ENCODE measurements at places on chromosomes 5 and 9.

GRCh38 chr5:153516504-153517240 lies 26.2 kb downstream of the GRIA1 start:
- H3K36me3 ChIP-seq: no peaks in the 10 kb centered on the region
- DNase-seq: no peak
- H3K27ac ChIP-seq: no peak overlapping the region
- H3K4me3 ChIP-seq: no peak overlapping the region
- no peaks in the 10 kb centered on the region for H3K4me1 ChIP-seq
- no peaks in the 10 kb centered on the region for H3K27me3 ChIP-seq

DNA sequence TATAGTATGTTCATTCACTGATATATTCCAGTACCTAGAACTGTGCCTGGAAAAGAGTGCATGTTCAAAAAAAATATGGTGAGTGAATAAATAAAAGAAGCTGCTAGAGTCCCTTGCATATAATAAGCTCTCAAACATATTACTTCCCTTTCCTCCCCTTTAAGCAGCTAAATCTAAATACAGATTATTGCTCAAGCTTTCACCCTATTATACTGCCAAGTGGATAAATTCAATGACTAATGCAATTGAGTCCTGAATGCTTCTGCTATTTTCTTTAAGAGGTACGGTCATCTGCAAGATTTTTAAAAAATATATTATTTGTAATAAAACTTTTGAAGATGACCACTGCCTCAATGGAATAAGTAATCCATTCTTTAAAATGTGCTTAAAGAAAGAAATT lies 248.4 kb downstream of the PLK2 start:
- H3K4me3 ChIP-seq: no peak overlapping the region
- H3K27ac ChIP-seq: no peak overlapping the region
- no peak for DNase-seq
- H3K27me3 ChIP-seq: no peaks in the 10 kb centered on the region
- no peaks in the 10 kb centered on the region for H3K36me3 ChIP-seq
- no peaks in the 10 kb centered on the region for H3K4me1 ChIP-seq

DNA sequence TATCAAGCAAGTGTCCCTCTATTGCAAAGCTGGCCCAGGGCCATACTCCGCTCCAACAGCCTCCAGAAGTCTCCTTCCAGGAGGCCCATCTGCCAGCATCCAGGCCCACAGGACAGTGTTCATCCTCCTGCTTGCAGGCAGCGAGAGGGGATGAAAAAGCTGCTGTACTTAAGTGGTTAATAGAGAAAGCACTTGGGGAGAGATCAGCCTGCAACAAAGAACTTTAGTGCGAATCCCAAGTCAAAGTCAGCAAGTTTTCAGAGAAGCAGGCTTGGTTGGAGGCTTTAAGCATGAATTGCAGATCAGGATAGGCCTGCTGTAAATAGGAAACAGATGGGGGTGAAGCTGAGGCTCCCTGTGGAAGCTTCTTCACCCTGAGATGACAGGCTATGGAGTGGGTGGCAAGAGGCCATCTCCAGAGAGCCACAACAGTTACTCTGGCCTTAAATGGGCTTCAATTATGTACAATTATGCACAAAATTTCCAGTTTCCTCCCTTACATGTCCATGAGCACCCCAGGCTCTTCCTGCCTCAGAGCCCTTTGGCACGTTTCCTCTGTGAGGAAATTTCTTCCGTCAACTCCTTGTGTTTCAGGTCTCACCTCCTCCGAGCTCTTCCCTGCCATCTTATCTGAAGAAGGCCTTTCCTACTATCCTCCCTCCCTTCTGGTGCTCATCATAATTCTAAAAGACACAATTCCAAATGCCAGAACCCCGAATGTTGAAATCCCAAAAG lies 98.0 kb upstream of the NR3C1 start:
- no peak for DNase-seq
- no peak overlapping the region for H3K27ac ChIP-seq
- H3K36me3 ChIP-seq: no peaks in the 10 kb centered on the region
- no peaks in the 10 kb centered on the region for H3K27me3 ChIP-seq

GRCh38 chr5:56839062-56839461 lies 23.7 kb downstream of the MAP3K1 start:
- no peaks in the 10 kb centered on the region for H3K27me3 ChIP-seq
- no peaks in the 10 kb centered on the region for H3K36me3 ChIP-seq
- H3K27ac ChIP-seq: peak overlapping the region; percentile 42
- no peak overlapping the region for H3K4me3 ChIP-seq
- peaks cover 48% of the 10 kb centered on the region for H3K4me1 ChIP-seq
- no peak for DNase-seq

DNA sequence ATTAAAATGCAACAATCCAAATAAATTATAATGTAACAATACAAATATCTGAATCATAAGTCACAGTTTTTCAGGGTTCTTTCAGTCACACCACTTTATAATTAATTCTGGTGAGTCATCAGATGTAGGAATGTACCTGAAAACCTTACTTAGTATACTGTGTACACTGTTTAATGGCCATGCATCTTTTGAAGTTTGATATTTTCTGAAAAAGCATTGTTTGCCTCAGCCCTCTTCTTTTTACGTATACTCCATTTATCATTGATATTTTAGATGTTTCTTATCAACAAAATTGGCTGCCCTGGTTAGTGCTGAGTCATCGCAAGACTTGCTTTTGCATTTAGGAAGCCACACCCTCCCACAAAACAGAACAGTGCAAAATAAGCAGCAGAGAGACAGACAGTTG lies 218.6 kb downstream of the PJA2 start:
- H3K27me3 ChIP-seq: no peaks in the 10 kb centered on the region
- H3K4me1 ChIP-seq: no peaks in the 10 kb centered on the region
- no peak overlapping the region for H3K4me3 ChIP-seq
- no peaks in the 10 kb centered on the region for H3K36me3 ChIP-seq
- H3K27ac ChIP-seq: no peak overlapping the region
- DNase-seq: no peak

DNA sequence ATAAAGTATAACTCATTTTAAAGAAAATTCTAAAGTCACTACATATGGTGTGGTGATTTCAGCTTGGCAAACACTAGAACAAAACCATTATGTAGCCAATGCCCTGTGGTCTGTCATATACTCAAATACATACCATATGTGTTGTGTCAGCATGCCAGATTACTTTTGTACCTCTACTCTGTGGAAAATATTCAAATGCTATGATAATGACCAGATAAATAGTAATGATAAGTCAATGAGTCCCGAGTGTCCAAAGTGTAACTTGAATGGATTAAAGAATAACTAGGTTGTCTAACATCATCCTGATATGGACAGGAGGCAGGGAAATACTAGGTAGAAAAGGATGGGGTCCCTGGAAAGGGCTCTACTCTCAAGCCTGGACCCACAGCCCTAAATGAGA lies 58.0 kb upstream of the IL6ST start:
- no peak overlapping the region for H3K4me3 ChIP-seq
- no peak for DNase-seq
- no peaks in the 10 kb centered on the region for H3K36me3 ChIP-seq
- H3K27ac ChIP-seq: no peak overlapping the region

DNA sequence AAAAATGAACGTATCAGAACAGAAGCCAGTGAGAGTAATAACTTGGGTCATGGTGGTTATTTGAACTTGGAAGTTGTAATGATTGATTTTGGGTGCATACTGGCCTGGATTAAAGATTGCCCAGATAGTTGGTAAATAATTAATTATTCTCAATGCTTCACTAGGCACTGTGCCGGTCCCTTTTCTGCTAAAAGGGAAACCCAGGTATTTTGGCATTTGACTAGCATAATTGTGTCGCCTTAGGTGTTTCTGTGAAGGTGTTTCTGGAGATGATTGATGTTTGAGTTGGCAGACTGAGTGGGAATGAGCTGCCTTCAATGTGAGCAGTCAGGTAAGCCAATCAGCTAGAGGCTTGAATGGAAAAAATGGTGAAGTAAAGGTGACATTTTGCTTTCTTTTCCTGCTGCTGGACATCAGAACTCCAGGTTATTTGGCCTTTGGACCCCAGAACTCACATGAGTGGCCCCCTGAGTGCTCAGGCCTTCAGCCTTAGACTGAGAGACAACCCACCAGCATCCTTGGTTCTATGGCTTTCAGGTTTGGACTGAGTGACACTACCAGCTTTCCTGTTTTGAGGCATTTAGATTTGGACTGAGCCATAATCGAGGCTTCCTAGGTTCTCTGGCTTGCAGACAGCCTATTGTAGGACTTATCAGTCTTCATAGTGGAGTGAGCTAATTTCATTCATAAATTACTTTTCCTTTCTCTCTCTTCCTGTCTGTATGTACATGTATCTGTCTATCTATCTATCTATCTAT lies 120.7 kb upstream of the PAPPA start:
- no peak overlapping the region for H3K27ac ChIP-seq
- H3K36me3 ChIP-seq: no peaks in the 10 kb centered on the region
- no peak overlapping the region for H3K4me3 ChIP-seq
- no peak for DNase-seq

DNA sequence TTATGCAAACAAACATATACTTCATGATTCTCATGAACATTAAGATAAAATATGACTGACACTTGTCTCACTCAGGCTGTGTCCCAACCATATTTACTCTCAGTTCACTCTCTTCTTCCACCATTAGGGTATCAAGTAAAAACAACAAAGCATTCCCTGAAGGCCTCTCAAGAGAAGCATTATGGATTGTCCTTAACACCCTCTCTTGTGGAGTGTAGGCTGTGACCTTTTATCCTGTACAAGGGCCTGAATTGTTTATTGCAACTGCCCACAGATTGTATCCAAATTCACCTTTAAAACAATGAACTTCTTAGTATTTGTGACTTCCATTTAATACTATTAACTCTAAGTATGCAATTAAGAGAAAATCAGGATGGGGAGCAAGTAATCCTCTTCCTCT lies 78.1 kb downstream of the RICTOR start:
- no peak overlapping the region for H3K4me3 ChIP-seq
- no peaks in the 10 kb centered on the region for H3K27me3 ChIP-seq
- no peak overlapping the region for H3K27ac ChIP-seq
- no peaks in the 10 kb centered on the region for H3K36me3 ChIP-seq
- no peaks in the 10 kb centered on the region for H3K4me1 ChIP-seq

DNA sequence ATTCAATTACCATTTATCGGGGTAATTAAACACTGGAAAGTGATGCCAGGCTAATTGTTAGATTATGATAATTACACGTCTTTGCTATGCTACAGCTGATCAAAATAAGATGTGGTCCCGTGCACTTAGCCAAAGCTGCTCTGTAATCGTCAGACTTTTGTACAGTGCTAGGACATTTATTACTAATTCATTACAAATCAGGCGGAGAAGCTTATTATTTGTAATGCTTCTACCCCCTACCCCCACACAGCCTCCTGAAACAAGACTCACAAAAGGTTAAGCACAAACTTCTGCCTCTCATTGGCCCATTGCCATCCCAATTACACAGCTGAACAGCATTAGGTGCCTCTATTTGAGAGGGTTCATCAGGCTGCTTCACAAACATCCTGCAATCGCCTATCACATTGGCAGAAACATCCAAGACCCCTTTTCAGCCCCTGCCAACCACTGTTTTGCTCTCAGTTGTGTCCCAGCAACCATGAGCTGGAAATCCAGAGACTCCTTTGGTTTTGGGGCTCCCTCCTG lies 232.7 kb downstream of the EFNA5 start:
- H3K27me3 ChIP-seq: no peaks in the 10 kb centered on the region
- DNase-seq: no peak

GRCh38 chr5:124587280-124587679 lies 159.2 kb downstream of the ZNF608 start:
- no peaks in the 10 kb centered on the region for H3K27me3 ChIP-seq
- no peaks in the 10 kb centered on the region for H3K36me3 ChIP-seq
- DNase-seq: no peak
- no peak overlapping the region for H3K27ac ChIP-seq
- H3K4me3 ChIP-seq: no peak overlapping the region

DNA sequence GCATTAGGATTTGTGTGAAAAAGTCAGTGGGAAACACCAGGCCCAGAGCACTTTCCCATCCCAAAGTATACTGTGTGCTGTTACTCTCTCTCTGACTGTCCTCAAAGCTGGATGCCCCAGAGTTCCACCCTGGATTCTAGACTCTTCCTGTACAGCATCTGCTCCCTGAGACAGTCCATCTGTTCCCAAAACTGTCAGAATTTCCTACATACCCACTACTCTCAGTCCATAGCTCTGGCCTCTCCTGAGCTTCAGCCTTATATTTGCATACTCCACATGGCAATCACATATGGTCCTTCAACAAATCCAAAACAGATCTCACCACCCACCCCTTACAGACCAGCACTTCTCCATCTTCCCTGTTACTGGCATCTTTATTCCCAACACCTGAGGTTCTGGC lies 9.5 kb downstream of the ELP1 start:
- H3K4me1 ChIP-seq: no peaks in the 10 kb centered on the region
- H3K27me3 ChIP-seq: no peaks in the 10 kb centered on the region
- no peak overlapping the region for H3K27ac ChIP-seq
- no peak for DNase-seq
- H3K36me3 ChIP-seq: peaks cover 88% of the 10 kb centered on the region

DNA sequence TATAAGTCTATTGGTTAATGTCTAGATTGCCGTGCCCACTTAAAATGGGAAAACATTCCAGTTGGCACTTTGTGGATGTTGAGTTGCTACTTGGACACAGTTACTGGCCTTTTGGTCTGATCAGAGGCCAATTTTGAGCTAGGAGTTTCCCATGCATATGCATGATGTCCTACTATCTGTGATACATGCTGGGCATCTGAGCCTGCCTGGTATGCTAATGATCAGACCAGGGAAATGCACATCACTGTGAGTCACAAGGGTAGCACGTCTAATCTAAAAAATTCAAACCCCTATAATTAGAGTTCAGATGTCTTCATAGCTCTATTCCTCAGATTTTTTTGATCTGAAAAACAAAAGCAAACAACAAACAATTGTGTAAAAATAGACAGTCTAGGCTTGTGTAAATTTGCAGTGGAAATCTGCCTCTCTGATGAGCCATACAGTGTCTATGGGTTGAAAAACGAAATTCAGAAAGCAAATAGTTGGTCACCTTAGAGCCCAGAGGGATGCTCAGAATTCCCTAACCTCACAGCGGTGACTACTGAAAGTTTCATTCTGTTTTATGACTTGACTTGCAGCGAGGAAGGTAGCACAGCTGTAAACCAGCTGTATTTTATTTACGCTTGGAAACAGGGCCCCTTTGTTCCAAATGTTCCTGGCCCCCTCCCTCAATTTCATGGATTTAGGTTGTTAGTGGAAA lies 37.3 kb downstream of the PALM2AKAP2 start:
- H3K4me1 ChIP-seq: no peaks in the 10 kb centered on the region
- H3K36me3 ChIP-seq: no peaks in the 10 kb centered on the region
- H3K27me3 ChIP-seq: no peaks in the 10 kb centered on the region
- DNase-seq: no peak
- no peak overlapping the region for H3K4me3 ChIP-seq
- H3K27ac ChIP-seq: no peak overlapping the region
